ENCODE measurements at places on chromosomes 2 and 18.

DNA sequence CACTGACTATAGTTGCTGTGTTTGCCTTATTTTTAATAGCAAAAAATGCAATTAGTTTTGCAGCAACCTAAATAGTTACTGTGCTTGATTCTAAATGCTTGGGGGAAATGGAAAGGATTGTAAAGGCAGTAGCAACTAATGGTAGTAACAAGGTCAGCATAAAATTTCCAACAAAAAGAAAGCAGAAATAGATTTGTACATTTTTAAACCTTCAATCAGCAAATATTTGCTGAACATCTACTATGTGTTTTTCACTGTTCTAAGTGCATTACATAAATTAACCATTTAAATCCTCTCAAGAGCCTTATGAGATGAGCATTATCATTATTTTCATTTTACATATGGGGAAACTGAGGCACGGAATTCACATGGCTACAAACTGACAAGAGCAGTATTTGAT lies 308.0 kb upstream of the UBE2E3 start:
- DNase-seq, result no peak

DNA sequence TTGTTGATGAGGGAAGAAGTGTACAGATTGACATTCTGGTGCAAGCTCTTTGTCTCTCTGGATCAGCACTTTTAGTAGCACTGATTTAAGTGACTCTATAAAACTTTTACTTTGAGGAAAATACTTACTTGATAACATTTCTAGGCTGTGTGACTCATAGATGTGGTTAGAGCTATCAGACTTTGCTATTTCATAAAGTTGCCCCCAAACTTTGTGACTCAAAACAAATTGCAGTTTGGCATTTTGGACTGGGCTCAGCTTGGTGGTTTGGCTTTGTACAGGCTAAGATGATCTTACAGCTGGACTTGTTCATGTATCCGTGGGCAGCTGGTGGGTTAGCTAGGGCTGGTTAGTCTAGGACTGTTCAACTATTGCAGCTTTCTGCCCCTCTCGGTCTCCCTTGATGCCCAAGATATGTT lies 42.1 kb upstream of the GLS start:
- no peak for DNase-seq

DNA sequence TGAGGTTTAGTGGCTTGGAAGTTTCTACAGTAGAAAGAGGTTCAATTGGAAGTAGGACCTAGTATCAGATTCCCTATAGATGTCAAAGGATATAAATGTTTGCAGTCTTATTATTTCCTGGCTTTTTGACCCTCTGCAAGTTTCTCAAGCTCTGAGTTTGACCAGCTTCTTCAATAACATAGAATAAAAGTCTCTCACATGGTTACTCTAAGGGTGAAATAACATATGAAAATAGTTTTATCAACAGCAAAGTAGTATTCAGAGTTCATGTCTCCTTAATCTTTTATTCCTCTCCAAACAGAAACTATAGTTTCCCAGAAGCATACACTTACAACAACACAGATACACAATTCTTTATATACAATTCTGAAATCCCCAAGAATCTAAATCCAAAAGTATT lies 132.9 kb upstream of the RND3 start:
- no peak for DNase-seq

DNA sequence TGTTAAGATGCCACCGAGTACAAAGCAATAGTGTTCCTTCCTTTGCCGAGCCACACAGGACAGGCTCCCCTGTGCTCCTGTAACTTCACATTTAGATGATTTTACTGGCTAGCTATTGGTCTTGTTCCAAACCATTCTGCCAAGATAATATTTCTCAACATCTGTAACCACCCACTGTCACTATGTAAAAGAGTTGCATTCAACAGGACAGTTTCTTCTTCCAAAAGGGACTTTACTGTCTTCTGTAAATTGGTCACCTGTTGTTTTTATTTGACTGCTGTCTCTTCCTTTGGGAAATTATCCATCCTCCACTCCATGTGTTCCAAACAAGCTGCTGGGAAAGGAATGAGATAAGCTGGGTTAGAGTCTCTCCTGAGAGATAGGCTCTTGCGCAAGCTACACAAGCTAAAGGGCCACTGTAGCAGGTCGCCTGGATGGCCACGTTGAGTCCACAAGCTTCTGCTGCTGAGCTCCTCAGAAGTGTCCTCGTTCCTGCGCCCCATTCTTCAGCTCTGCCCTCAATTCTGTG lies 14.4 kb upstream of the BZW1 start:
- DNase-seq, result no peak

DNA sequence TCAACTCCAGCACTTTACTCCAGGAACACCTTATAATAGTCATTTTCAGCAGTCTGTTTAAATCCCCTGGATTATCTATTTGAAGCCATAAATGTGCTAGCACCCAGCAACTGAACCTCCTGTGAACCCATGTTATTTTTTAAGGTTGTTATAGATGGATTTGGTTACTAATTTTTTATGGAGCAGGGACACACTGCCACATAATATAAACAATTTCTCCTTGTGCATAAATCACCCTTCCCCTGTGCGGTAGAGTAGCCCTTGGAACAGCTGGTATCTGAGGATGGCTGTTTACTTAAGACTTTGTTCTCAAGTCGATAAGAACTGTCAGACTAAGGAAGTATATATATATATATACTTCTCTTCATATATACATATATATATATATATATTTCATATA lies 367.4 kb downstream of the EPHA4 start:
- no peak for DNase-seq

DNA sequence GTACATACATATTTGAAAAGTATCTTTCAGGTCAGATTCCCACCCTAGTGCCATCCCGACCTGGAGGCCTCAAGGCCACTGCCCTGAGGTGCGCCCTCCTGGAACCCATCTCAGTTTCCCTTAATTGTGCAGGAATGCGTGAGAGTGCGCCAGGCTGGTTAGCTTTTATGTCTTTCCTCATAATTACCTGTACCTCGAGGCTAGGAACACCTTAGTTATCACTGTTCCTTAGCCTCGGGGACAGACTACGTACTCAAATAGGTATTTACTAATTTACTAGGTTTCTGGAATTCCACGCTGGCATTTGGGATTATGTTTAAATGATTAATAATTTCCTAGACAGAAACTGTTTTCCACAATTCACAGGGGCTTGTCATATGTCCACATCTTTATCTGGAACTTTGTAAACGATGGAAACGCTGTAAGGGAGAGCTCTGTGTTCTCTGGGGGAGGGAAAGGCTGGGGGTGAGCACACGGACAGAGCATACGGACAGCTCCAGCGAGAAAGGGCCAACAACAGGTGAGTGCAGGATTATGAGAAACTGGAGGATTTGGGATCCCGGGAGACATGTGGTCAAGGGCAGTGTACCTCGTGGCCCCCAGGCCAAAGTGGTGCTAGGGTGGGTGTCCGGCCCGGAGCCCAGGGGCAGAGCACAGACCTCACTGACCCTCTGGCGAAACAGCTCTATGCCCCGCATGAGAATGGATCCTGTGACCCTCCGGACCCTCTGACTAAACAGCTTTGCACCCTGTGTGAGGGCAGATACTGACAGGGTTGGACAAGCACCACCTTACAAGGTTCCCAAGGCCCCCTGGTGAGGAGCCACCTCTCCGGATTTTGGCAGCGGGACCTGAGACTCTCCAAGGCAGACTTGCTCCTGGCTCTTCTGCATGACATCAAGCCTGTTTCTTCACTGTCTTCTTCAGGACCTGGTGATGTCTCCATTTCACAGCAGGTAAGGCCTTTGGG lies 102.0 kb upstream of the PXDN start:
- no peak for DNase-seq

GRCh38 chr2:136185981-136186776 lies 68.2 kb upstream of the CXCR4 start:
- no peak for DNase-seq

DNA sequence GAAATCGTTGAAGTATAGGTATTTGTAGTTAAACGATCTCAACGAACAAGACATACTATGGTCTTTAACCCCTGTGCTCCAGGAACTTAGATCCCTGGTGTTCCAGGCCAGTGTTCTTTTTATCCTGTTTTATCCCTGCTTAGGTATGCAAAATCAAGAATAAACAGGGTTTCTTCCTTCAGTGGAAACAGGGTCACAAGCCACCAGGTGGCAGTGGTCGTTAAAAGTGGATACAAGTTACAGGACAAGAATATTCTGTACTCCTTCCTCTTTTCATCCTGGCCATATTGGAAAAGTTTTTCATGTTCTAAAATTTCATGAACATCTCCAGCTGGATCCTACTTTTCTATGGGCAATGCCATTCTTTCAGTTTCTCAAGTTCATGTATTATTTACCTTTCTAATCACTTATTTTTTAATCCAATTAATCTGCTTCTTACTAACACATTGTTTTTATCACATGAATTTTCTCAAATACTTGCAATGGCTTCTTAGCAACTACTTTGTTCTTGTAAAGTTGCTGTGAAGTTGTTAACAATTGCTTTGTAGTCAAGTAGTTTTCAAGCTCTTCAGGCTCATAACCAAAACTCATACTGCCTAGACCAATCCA lies 16.4 kb upstream of the HNMT start:
- DNase-seq, result peak; percentile 12

DNA sequence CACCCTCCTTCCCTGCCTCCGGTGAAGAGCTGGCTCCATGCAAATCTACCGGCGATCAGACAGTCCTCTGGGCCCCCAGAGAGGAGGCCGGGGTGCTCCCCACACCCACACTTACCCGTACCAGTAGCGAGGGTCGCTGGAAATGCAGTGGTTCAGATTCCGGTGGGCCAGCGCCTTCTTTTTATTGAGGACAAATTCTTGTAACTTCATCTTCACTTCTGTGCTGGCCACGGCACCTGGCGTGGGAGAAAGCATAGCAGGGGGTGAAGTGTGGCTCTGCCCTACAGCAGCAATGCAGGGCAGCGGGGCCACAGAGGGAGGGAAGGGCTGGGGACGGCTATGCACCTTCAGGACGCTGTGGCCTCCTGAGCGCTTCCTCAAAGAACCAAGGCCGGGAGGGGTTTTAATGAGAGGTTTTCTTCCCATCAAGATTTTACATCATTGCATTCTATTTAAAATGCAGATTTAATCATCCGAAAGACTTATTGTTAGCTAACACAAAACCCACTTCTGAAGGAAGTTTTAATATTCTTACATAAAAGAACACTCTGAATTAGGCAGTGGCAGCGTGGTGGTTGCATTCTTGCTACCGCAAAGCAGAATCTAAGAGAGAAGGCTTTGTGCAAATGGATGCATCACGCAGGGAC lies 237.0 kb downstream of the HDAC4 start:
- no peak for DNase-seq

- DNase-seq, result no peak
Measured at GRCh38 chr18:59669872-59670657, 27.2 kb downstream of the CCBE1 start.

- no peak for DNase-seq
Measured at GRCh38 chr2:57510704-57511103, 535.9 kb upstream of the VRK2 start.

- no peak for DNase-seq
Measured at GRCh38 chr2:32119161-32119560, 46.5 kb upstream of the SLC30A6 start.

All from activated CD4-positive, alpha-beta T cell treated with anti-CD3 and anti-CD28 coated beads, Interleukin-2, amount 50 U/mL, for 4 hours (primary cell).